KBM-7 (cell line): ENCODE measurements at places on chromosomes 6 and 20.

- no peak for DNase-seq
These were observed 12.2 kb downstream of the TGIF2 start for GRCh38 chr20:36585410-36586125.

DNA sequence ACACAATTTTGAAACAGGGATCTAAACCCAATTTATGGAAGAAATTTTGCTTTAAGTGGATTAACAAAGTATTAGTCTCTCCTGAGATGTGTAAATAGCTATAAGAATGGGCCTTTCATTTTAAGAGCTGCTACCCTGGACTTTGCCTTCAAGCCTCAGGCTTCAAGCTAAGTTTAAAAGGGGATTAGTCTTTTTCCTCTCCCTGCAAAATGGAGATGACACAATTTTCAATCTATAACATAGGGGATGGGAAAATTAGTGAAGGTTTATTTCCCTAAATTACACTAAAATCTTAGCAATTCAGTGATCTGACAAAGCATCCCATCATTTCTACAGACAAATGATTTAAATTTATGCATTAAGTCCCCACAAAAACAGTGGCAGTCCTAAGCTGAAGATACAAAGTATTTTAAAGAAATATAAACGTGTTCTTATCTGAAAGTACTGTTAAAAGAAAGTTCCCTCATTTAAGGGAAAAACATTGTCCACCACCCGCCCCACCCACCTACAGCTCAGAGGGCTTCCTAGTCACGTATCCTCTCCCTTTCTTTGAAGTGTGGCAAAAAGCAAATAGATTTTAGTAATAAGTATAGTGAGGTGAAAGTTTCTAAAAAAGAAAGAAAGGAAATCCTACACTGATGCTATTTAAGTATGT lies 14.5 kb downstream of the ARHGAP18 start:
- no peak for DNase-seq

DNA sequence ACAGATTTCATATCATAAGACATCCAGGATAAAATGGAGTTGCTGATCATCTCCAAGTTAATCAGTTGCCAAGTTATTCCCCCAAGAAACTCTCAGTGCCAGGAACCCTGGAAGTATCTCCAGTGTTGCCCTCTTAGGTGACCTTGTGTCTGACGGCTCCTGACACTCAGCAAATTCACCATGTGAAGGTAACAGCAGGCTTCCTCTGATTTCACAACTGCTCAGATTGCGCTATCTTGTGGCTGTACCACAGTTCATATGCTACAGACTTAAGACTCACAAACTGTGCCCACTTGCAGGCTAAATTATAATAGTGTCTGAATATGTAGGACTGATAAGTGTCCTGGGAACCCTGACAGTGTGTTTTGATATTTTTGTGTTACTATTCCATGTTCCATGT lies 186.6 kb upstream of the OPRM1 start:
- no peak for DNase-seq

DNA sequence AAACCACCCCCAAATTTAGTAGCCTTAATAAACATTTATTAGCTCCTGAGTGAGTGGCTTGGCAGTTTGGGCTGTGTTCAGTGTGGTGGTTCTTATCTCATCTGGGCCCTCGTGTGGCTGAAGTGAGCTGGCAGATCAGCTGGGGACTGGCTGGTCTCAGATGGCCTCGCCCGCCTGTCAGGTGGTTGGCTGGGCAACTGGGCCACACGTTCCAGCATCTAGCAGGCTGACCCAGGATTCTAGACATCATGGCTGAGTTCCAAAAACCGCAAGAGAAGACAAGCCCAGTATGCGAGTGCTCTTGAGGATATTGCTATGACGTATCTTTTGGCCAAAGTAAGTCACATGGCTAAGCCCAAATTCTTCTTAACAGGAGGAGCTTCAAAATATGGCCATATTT lies 28.9 kb downstream of the EIF2S2 start:
- no peak for DNase-seq

DNA sequence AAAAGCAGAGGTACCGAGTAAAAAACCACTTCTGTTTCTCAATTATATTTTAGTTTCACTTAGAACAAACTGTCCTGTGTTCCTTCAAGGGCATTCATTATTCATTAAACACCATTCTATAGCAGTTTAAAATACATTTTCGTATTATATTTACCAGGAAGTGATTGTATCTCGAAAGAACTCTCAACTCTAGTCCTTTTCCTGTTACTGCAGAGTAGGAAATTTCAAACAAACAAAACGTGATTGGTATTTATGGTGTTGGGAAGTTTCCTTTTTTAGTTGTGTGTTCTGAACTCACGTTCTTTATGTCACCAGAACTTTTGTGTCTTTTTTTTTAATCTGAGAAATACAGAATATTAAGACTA lies 139.5 kb upstream of the BTBD3 start:
- no peak for DNase-seq

GRCh38 chr20:19268426-19268825 lies 56.0 kb downstream of the SLC24A3 start:
- DNase-seq = no peak

- DNase-seq = no peak
These were observed 374.1 kb downstream of the CD109 start for GRCh38 chr6:74070091-74070490.

DNA sequence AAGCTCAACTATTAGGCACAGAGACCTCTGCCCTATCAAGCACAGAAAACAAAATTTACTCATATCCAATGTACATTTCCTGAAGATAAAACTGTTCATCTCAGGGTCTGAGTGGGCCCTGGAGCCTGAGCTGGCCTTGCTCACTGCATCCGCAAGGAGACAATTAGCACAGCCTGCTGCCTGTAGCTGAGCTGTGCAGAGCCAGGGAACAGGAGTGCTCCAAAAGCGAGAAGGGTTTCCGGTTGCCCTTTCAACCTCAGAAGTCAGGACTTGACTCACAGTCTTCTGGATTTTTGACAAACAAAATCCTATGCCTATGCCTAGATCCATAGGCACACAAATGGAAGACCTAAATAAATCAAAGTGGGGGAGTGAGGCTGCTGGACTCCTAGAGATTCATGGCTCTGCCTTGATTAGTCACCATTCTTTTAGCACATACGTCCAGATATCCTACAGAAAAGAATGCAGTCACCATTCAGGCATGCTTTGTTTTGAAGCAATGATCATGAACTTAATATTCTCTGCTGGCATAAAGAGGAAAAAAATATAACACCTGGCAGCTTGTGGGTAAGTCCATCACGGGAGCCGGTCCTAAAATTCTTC lies 73.5 kb downstream of the BFSP1 start:
- no peak for DNase-seq

DNA sequence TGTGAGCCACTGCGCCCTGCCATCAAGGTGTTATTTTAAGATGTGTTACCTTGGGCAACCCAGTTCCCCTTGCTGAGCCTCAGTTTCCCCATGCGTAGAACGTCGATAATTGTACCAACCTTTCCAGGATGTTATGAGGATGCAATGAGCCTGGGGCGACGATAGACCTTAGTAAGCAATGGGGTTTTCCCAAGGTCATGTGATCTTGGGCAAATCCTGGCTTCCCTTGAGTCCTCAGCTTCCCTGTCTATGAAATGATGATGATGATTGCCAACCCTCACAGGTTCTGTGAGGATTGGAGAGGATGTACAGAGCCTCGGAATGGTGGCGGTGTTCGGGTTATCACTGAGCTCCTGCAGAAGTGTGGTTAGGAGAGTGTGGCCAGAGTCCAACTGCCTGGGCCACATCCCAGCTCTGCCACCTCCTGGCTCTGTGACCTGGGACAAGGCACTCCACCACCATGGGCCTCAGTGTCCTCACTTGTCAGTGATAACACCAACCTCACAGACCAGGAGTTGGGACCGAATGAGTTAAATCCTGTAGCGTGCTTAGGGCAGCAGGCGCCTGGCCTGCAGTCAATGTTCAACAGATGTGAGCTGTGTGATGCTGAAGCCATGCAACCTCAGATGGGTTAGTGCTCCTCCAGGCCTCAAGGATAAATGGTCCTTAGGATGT lies 23.4 kb downstream of the SIRPA start:
- no peak for DNase-seq

GRCh38 chr20:63702036-63702665 lies 5.6 kb downstream of the ARFRP1 start:
- no peak for DNase-seq

- no peak for DNase-seq
These were observed 36.2 kb downstream of the GCM1 start for GRCh38 chr6:53112404-53112803.

GRCh38 chr6:108960601-108961000 lies 112.4 kb downstream of the ARMC2 start:
- no peak for DNase-seq

DNA sequence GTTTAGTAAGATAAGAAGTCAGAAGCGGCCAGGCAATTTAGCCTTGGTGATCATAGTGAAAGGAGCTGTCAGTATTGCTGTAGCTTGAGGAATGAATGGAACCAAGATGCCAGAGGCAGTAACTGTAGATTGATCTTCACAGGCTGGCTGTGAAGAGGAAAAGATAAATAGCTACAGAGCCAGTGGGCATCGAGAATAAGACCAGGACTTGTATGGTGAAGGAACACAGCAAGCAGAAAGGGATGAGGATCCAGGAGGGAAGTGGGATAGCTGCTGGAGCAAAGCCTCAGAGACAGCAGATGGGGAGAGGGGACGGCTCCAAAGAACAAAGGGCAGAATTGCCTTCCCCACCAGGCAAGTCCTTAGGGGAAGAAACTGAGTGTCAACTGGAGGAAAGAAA lies 294.4 kb upstream of the PLN start:
- no peak for DNase-seq

- DNase-seq = no peak
These were observed 193.5 kb downstream of the SIM1 start for GRCh38 chr6:100271202-100271601.

- DNase-seq = no peak
These were observed 931 bp upstream of the MTCL3 start for GRCh38 chr6:127520066-127520465.

DNA sequence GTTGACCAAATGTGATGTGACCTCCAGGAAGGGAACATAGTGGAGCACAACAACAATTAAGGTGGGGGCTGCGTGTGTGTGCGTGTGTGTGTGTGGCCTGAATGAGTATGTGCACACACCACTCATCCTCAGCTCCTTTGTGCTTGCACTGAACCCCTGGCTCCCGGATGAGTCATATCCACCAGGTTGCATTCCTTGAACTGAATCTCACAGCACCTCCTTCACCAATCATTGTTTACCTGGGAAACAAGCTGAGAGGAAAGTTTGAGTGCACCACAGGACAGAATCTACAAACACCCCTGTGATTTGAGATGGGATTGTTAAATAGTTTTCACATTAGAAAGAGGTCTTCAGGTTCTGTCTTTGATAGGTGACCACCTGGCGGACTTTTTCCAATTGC lies 33.7 kb upstream of the GPR6 start:
- DNase-seq = no peak

DNA sequence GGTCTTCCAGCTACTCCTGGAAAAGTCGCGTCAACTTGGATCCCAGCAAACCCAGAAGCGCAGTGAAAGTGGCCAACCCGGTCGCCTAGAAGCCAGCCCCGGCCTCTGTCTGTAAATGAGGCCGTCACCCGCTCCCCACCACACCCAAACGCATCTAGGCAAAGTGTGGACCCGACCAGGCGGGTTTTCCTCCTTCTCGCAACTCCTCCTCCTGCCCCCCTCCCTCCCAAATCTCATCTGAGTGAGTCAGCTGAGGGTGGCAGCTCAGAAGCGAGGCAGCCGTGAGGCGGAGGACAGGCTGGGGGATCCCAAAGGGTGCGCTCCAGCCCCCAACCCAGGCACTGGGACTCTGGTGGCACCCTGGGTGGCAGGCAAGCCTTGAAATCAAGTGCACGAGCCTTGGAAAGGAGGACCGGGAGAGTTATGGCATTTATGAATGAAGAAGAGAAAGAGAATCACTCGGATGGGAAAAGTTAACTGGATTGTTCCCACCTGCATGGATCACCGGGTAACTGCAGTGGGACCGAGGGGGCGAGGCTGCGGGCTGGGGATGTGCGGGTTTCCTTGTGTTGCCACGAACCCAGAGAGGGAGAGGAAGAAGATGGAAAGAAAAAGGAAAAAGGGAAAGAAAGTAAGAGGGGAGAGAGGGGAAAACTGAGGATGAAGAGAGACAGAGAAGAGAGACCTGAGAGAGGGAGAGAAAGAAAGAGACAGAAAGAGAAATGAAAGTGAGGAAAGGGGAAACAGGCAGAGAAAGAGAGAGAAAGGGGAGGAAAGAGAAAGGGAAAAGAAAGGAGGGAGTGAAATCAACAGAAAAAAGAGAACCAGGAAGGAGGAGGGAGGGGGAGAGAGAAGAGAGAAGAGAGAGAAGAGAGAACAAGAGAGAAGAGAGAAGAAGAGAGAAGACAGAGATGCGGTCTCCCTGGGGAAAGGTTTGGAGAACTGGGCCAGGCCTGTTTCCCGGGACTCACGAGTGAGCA lies at the start of gene APCDD1L:
APCDD1L (minus strand) TSS at position 167 of the 980 bp plus-strand sequence. CDS start 692 bp downstream, outside the sequence.
- no peak for DNase-seq

GRCh38 chr20:61814244-61814643 lies 251.4 kb downstream of the TAF4 start:
- no peak for DNase-seq

GRCh38 chr6:43810965-43811732 lies 41.1 kb downstream of the VEGFA start:
- no peak for DNase-seq

DNA sequence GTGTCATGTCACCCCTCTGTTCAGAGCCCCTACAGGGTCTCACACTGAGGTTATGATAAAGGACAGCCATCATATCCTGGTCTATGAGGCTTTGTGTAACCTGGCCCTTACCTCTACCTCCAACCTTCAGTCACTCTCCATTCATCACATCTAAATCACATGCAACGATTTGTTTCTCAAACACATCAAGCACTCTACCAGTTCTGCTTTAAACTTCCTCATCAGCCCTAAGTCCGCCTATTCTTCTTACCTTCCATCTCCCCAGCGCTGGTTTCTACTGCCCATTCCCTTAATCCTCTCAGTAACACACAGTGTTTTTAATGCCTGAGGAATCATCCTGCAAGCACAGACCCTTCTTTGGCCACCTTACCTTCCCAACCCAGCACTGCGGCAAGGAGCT lies 17.9 kb upstream of the BACH2 start:
- no peak for DNase-seq

GRCh38 chr6:96301781-96302180 lies 219.8 kb upstream of the UFL1 start:
- no peak for DNase-seq

GRCh38 chr6:74731204-74731603 lies 474.6 kb downstream of the COL12A1 start:
- no peak for DNase-seq
